Endothelial cell of coronary artery (primary cell): ENCODE measurements at places on chromosomes 6 and 20. TPM values are rescaled to one million over a fixed set of nuclear protein-coding genes. Genes with fewer than 3 reads are reported as not detected.

The PREX1 gene
- 61.7 and 129 TPM in 2 replicates for total RNA-seq

The MUC21 gene
- not detected in 2 replicates for total RNA-seq

The ACSS1 gene
- total RNA-seq: 6.1 and 8.7 TPM in 2 replicates

The SLC29A1 gene
- total RNA-seq: 63.9 and 75.7 TPM in 2 replicates

The GCM1 gene
- not detected in 2 replicates for total RNA-seq

The SCGN gene
- not detected in 2 replicates for total RNA-seq

The CDSN gene
- total RNA-seq: under 0.01 TPM in 1 of 2 replicates, not detected in the other

The PPP1R16B gene
- 79.8 and 135 TPM in 2 replicates for total RNA-seq

The SPATA25 gene
- total RNA-seq: 0.63 and 0.75 TPM in 2 replicates
